ENCODE measurements at places on chromosomes 6 and 20. TPM values are rescaled to one million over a fixed set of nuclear protein-coding genes. Genes with fewer than 3 reads are reported as not detected.

DNA sequence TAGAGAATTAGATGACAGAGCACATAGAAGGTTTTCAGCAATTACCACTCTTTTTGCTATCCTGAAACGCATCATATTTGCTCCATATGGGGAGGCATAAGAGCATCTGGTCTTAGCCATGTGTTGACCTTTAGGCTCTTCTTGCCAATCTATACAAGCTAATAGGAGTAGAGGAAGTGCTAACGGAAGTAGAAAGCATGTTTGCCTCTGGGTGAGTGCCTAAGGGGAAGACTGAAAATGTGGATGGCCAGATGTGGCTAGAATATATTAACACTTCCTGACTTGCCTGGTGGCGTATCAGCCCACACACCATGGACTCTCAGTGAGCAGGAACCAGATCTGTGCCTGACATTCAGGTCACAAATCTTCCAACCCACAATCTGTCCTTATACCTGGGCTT lies 136.3 kb downstream of the LRRC1 start:
- no peak for DNase-seq

DNA sequence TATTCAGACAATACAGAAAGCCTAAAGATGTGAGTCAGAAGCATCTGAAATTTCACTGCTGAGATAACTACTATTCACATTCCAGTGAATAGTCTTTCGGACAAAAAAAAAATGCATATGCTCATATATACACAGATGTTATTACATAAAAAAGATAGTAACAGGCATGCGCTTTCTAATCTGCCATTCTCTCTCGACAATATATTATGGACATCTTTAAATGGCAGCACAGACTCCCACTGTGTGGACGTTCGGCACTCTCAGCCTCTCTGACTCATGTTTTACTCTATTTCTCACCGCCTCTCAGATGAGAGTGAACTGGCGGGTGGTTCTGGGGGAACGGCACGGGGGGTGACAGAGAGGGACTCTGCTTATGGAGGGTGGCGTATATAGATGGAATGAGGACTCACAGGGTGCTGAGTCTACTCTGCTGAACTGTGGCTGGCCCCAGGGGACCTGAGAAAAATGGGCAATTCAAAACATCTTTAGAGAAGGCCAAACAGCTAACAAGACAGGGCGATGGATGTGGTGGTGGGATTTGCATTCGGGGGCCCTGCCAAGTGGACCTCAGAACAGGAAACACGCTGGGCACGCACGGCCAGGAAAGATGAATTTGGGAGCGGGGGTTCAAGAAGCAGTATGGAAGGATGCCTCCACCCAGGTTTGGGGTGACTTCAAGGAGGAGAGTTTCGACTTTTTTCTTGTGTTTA lies 68.9 kb downstream of the MDGA1 start:
- no peak for DNase-seq

DNA sequence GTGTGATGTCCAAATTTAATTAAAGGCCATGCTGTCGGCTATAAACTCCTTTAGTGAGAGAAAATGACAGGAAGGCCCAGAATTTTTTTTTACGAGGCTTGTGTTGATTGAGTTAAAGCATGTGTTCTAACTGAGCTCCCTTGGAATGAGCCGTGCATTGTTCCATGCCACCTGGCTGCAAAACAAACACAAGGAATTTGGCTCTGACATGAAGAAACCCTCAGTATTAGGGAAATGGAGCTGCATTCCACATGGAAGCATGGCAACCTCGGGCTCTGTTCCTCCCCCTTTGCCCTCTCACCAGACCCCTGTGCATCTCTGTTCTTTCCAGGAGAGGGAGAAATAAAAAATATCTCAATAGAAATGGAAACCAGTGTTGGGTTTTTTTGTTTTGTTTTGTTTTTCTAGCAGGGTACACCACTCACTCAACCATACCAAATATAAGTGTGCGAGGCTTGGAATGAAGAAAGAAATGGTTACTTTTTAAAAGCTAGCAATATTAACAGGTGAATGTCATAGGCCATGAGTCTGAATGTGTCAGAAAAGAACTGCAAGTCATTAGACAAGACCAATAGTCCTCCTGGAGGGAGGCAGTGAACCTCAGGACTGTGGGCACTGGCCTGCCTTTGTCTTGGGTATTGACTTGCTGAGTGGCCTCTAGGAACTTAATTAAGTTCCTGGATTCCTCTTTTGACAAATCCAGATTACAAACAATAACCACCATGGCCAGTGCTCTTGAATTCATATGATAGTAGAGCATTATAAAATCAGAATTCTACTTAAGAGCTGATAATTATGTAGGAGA lies 935.1 kb downstream of the KIF16B start:
- DNase-seq = no peak

- no peak for DNase-seq
Observed at GRCh38 chr6:168640768-168641167, 199.8 kb downstream of the SMOC2 start.

DNA sequence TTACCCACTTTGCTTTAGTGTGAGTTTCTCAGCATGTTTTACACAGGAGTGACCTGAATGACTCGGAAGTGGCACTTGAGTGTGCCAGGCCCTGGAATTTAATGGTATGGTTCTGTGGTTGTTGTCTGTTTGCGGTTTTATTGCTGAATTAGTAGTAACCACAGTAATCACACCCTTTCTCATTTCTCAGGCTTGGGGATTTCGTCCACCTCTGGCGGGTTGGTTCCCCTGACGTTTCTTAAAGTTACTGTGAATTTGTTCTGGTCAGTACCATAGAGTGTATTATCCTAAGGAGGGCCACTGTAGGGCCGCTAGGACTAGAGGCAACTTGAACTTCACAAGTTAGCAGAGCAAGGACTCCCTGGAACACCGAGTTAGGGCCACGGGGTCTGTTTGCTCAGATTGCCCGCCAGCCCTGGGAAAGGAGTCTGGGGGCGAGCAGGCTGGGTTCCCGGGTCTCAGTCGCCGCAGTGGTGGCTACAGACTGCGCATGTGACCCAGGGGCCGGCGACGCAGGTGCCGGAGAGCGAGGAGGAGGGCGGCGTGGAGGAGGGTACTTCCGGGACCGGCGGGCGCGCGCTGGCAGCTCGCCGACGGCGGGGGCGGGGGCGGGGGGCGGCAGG lies 546 bp upstream of the KLHL32 start:
- DNase-seq = no peak

- no peak for DNase-seq
Observed at GRCh38 chr6:2514965-2515543, 235.7 kb downstream of the MYLK4 start.

GRCh38 chr6:109393157-109393885 lies 11.1 kb upstream of the CD164 start:
- no peak for DNase-seq

DNA sequence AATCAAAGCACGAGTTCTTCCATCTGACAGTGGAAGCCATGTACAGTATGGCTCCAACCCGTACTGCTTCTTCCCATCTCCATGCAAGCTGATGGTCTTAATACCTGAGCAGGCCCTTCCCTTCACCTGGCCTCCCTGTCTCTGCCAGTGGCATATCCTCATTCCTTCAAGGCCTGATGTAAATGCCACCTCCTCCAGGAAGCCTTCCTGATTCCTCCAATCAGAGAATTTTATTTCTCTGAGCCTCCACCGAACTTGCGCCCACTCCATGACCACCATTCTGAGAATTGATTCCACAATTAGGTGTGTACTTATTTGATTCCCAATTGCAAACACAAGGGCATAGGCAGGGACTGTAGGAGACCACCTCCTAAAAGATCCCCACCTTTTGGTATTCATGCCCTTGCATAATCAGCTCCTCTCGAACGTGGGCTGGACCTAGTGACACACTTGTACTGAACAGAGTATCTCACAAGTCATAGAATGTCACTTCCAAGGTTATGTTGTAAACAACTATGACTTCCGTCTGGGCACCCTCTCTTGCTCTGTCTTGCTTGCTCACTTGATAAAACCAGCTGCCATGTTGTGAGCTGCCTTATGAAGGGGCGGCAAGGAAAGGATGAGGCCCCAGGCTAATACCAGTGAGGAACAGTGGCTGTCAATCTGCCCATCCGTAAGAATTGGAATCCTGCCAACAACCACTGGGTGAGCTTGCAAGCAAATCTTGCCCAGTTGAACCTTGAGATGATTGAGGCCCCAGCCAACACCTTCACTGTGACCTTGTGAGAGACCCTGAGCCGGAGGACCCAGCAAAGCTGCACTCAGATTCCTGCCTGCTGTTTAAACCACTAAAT lies 38.8 kb downstream of the CPNE5 start:
- no peak for DNase-seq

- peak; percentile 20 for DNase-seq
Observed at GRCh38 chr20:58401162-58401561, 12.1 kb downstream of the VAPB start.

DNA sequence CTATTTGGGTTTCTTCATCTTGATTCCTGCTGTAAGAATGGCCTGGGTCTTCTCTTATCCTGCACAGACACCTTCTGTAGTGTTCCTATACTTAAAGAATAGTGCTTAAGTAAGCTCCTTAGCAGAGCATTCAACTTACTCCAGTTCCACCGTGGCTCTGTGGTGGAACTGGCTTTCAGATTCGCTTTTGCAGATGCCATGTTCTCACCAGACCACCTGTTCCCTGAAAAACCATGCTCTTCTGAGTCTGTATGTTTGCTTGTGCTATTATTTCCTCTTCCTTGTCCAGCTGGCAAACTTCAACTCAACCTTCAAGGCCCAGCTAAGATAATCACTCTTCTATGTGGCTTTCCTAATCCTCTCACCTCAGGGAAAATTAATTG lies 4.9 kb downstream of the ELMO2 start:
- peak; percentile 67 for DNase-seq

The FOXS1 gene
- not detected for total RNA-seq

The OPRM1 gene
- not detected for total RNA-seq

All from CD4-positive, CD25-positive, alpha-beta regulatory T cell (primary cell).